ENCODE measurements at places on chromosomes 13 and 19.

DNA sequence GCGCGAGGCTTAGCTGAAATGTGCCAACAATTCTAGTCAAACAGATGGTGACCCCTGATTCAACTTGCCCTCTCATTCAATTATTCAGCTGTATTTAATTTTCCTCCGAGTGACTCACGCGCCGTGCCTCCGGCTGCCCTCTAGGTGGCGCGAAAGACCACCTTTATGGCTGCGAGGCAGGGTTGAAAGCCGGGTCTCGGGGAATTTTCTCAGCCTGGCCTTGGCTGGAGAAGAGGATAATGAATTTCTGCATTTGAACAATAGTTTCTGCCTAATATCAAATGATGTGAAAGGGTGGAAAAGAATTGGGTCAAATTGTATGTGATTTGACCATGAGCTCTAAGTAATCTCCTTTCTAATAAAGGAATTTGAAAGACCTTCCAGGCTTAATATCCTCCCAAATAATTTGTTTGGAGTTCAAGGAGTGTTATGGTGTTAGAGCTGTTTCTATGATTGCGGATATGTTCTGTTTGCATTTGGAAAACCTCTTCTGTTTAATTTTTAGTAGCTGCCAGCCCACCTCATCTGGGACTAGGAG is 310.9 kb downstream of the ZNF536 start:
- DNase-seq = peak; percentile 89

DNA sequence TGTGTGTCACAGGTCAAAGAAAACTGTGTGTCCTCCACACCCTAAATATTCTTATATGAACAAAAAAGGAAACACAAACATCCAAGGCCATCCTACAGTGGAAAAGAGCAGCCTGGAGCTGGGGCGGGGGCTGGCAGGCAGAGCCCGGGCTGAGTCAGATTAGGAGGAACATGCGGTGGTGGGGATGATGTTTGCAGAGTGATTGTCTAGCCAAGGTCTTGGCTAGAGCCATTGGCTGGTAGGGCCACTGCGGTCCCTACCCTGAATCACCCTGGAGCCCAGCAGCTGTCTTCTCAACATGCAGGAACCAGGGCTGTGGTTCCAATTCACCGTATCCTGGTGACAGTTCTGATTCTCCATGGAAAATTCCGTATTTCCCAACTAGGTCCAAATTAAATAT is 439.5 kb downstream of the FGF9 start:
- no peak for DNase-seq

GRCh38 chr13:51019026-51019425 is 92.0 kb downstream of the C13orf42 start:
- DNase-seq = no peak

- DNase-seq = no peak
These were observed 68.2 kb downstream of the COL4A1 start for GRCh38 chr13:110238818-110239195.

- DNase-seq = no peak
These were observed 260.5 kb downstream of the DCT start for GRCh38 chr13:94218951-94219350.

DNA sequence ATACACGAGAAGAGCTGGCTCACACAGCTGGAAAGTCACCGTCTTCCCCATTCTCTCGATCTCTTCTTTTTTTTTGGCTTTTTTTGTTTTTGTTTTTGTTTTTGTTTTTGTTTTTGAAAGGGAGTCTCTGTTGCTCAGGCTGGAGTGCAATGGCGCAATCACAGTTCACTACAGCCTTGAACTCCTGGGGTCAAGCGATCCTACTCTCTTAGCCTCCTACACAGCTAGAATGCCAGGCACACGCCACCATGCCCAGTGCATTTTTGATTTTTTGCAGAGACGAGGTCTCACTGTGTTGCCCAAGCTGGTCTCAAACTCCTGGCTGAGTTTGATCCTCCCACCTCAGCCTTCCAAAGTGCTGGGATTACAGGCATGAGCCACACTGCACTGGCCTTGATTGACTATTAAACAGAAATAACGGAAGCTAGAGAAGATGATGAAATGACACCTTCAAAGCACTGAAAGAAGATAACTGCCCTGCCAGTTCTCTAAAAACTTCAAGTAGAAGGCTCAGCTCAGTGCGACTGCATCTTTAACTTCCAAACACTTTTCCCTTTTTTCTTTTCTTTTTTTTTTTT is 4.0 kb downstream of the FXYD3 start:
- no peak for DNase-seq

- no peak for DNase-seq
These were observed 151.6 kb upstream of the CSNK1A1L start for GRCh38 chr13:37257051-37257450.

DNA sequence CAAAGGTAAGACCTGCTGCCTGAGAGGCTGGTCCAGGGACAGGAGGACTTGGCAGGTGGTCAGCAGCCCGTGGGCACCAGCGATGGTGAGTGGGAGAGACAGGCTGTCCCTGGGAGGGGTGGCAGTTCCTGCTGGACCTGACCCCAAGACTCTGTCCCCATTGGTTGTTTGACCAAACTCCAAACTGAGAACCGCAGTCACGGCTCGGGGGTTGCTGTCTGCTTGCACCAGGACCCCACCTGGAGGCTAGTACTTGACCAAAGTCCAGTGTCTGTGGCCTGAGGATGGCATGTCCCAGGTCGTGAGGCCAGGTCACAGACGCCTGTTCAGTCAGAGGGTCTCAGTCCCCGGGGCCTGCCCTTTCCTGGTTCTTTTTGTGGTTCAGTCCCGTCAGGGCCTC is 9.9 kb upstream of the ZNF14 start:
- no peak for DNase-seq

- no peak for DNase-seq
These were observed 9.0 kb downstream of the ZNF417 start for GRCh38 chr19:57907394-57907793.

DNA sequence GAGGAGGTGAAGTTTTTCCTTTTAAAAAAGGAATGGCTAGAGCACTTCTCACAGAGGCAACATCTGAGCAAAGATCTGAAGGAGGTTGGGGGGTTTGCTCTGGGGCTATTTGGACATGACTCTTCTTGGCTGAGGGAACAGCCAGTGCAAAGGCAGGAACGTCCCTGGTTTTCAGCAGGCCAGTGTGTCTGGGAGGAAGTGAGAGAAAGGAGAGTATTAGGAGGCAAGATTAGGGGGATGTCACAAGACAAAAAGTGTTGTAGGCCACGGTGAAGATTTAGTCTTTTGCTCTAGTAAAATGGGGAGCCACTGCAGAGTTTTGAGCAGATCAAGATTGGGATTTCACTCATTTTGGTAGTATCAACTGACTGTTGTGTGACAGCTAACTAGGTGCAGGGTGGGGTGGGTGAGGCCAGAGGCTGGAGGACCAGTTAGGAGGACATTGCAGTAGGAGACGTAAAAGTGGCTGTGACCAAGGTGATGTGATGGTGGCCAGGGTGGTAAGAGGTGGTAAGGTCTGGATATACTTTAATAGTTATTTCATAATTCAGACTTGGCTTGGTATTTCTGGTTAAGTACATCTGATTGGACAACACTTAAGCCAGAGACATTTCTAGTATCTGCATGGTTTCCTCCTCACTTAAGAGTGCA is 40.6 kb downstream of the WDFY2 start:
- no peak for DNase-seq

- DNase-seq = no peak
These were observed 1104.9 kb upstream of the SLC10A2 start for GRCh38 chr13:104170980-104171555.

GRCh38 chr13:98657506-98658085 is 80.7 kb upstream of the STK24 start:
- DNase-seq = no peak

DNA sequence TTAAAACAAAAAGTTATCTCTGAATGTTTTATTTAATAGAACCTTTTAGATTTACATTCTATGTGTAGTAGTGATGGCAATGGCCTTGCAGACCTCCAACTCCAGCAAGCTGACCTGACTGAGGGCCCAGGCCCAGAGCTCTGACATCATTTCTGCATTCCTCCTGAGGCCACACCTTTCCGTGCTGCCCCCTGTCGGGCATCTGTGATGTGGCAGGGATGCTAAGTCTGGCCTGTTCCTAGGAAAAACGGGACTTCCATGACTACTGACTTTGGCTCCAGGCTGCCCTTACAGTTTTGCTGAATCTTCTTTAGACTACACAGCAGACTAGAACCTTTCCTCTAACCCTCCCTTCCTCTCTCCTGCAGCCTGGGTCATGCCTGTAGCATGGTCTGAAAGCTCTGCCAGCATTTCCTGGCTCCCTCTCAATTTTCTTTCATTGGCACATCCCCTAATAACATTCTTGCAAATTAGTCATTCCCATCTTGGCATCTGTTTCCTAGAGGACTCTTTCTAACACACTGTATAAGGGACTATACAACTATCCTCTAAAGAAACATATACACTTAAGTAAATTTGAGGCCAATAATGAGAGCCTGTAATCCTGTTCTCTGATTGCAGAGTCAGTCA is 249.1 kb downstream of the GPC5 start:
- no peak for DNase-seq

- no peak for DNase-seq
These were observed 364.0 kb downstream of the KCTD12 start for GRCh38 chr13:76522083-76522755.

- no peak for DNase-seq
These were observed 50.8 kb downstream of the FOXO1 start for GRCh38 chr13:40615619-40616018.

- DNase-seq = no peak
These were observed 146.7 kb upstream of the FNDC3A start for GRCh38 chr13:48828962-48829411.

- DNase-seq = no peak
These were observed 35.5 kb downstream of the SERTM1 start for GRCh38 chr13:36709136-36709890.

DNA sequence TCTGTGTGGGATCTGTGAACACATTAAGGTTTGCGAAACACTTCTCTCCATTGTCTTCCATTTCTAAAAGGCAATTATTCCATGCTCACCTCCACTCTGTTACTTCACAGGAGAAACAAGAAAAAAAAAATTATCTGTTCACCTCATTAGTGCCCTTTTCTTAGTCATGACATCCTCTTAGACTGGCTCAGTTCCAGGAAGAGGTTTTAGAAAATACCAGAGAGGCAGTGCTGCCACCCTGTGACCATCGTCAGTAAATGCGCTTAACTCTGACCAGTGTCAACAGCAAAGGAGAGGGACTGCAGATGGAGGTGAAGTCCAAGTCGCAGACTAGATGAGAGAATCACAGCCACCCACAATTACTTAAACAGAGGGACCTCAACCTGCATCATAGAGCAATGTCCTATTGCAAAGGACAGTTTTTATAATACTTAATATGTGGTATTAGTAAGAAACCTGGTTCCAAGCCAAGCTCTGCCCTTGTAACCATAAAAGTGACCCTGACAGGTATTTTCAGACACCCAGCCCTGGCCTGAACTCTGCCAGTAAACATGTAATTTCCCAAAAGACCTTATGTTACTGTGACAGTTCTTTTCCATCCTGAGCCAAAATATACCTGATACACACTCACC is 19.4 kb downstream of the CEACAM21 start:
- peak; percentile 23 for DNase-seq

GRCh38 chr13:100904293-100904976 is 229.8 kb upstream of the TMTC4 start:
- DNase-seq = no peak

GRCh38 chr13:20126541-20127261 is 34.2 kb downstream of the GJA3 start:
- no peak for DNase-seq

DNA sequence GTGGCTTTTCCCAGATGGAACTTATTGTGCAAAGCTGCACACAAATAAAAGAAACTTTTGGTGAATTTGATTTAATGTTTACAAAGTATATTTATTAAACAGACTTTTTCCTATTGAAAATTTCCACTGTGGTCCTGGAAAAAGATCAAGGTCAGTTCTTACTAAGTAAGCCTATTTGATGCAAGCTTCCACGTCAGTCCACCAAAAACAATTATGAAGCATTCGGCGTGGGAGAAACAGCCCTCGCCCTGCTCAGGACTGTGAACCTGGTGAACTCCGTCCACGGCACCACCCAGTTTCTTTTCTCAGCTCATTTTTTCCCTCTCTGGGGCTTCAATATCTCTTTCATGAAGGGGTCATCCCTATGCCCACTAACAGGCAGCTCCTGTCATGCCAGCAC is 149.8 kb downstream of the EFNB2 start:
- no peak for DNase-seq

DNA sequence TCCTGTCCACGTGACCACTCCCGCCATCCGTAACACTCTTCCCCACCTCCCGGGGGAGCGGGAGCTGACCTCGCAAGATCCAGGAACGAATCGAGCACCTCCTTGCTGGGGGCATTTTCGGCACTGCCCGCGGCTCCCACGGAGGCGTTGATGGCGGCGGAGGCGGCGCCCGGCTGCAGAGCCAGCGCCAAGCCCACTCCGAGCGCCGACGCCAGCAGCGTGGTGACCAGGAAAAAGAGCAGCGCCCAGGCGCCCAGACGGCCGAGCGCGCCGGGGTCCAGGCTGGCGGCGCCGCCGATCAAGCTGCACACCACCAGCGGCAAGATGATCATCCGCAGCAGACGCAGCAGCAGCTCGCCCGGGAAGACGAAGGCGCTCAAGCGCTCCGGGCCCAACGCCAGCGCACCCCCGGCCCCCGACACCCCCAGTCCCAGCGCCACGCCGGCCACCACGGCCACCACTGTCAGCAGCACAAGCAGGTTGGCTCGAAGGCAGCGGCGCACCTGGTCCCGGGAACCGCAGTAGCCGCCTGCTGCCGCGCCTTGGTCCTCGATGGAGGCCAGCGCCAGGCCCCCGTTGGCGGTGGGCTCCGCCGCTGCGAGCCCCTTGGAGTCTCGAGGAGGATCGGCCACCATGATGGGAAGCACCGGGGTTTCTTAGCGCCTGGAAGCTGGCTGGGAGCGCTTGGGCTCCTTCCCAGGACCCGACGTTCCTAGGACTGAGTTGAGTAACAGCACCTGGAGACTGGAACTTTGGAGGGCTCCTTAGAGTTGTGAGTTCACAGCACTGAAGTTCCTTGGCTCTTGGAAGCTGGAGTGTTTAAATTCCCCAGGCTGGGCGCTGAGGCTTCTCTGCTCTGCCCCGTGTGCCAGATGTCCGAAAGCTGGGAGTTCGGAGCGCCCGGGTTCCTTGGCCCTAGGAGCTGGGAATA is 798 bp downstream of the SLC1A5 start:
- DNase-seq = no peak

GRCh38 chr13:97757807-97758206 is 195.7 kb upstream of the IPO5 start:
- DNase-seq = no peak

GRCh38 chr19:3065675-3066357 is 3.5 kb upstream of the TLE5 start:
- no peak for DNase-seq

GRCh38 chr13:48142436-48142835 is 47.5 kb upstream of the MED4 start:
- DNase-seq = no peak
